Naive thymus-derived CD8-positive, alpha-beta T cell (primary cell): ENCODE measurements at places on chromosomes 16 and 17. TPM values are rescaled to one million over a fixed set of nuclear protein-coding genes. Genes with fewer than 3 reads are reported as not detected.

DNA sequence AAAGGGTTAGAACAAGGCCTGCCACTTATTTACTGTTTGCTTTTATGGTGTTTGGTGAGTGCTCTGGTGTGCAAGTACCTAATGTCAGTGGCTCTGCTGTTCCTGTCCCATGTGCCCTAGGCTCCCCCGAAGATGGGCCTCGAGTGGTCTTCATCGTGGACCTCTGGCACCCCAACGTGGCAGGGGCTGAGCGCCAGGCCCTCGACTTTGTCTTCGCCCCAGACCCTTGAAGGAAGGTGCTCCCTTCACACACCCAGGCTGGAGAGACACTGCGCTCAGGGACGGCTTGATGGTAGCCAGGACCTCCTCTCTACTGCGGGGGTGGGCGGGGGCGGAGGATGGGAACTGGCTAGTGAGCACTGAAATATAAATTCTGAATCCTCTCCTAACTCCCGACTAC is 5.4 kb downstream of the ASPHD1 start:
- DNase-seq = no peak

GRCh38 chr16:73605309-73605708 is 557.4 kb upstream of the ZFHX3 start:
- DNase-seq = no peak

GRCh38 chr16:28217326-28217725 is 5.6 kb upstream of the XPO6 start:
- DNase-seq = no peak

GRCh38 chr17:66654106-66654740 is 180.7 kb upstream of the CACNG5 start:
- no peak for DNase-seq

- DNase-seq = no peak
Measured at GRCh38 chr17:19460700-19461099, 49.7 kb downstream of the RNF112 start.

DNA sequence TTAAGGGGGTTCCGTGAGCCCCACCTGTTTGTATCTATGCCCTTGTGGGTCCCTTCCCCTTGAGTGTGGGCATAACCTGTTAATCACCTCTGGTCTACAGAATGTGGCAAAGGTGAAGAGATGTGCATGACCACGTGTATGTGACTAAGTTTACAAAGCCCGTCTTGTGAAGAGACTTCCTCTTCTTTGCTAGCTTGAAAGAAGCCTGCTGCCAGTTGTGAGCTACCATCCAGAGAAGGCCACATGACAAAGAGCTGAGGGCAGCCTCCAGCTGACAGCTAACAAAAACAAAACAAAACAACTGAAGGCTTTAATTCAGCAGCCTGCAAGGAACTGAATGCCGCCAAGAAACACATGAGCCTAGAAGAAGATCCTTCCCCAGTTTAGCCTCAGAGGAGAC is 112.0 kb downstream of the AXIN2 start:
- no peak for DNase-seq

- DNase-seq = no peak
Measured at GRCh38 chr17:42291129-42291528, 2.8 kb downstream of the STAT5A start.

DNA sequence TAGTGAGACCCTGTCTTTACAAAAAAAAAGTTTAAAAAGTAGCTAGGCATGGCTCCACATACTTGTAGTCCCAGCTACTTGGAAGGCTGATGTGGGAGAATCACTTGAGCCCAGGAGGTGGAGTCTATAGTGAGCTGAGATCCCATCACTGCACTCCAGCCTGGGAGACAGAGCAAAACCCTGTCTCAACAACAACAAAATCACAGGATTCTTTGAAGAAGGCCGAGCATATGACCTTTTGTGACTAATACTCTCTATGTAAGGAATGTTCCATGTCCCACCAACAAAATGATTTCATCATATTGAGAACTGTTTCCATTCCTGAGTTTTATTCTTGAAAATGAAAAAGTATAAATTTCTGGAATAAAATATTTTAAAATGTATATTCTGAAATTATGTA is 58.9 kb upstream of the EFCAB3 start:
- no peak for DNase-seq

DNA sequence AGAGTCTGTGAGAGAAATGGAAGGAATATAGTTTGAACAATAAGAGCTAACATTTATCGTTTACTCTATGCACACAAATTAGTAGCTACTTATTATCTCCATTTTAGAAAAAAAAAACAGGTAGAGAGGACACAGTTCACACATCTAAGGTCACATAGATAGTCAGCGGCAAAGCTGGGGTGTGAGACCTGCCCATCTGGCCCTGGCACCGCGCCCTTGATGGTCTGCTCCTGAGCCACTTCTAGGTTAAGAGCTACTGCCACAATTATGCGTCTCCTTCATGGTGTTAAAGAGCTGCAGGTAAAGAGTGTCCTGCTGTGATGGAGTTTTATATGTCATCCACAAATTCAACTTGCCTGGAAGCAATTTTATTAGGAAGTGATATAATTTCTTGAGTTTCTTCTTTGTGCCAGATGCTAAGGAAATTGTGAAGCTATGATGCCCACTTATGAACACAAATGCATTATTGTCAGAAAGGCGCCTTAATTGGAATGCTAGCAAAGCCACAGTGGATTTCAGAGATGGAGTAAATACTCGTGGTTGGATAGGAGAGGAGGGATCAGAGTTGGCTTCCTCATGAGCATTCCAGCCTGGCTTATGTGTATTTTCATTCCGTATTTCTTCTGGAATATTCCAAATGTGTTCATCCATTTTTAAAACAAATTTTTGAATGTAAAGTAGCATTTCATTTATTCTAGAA is 21.3 kb upstream of the MFSD6L start:
- no peak for DNase-seq

The DRC3 gene
- 0.31 TPM for polyA plus RNA-seq

The TOP2A gene
- polyA plus RNA-seq = not detected

The HS3ST3B1 gene
- 11.8 TPM for polyA plus RNA-seq

The PRSS22 gene
- not detected for polyA plus RNA-seq

The SEZ6 gene
- polyA plus RNA-seq = 0.85 TPM
